ENCODE measurements at places on chromosomes 1 and 21. TPM values are rescaled to one million over a fixed set of nuclear protein-coding genes. Genes with fewer than 3 reads are reported as not detected.

DNA sequence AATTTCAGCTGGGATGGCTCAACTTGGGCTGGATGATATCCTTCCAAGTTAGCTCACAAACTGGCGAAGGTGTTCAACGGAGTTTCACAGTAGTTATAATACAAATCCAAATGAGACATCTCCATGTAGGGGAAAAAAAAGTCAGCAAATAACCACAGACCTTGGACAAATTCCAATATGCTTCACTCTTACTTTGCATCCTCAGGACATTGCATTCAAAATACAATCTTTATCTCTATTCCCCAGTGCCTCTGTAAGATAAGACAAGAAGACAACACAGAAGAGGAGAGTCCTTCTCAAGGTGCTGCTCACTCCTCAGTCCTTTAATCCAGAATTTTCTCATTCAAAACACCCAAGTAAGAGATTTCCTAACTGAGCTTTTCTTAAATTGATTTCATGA is 1797.7 kb downstream of the MRPL39 start:
- no peak for DNase-seq

Gene PROX1
- total RNA-seq, result 0.22 TPM

GRCh38 chr1:234780531-234781162 is 170.7 kb upstream of the IRF2BP2 start:
- no peak for DNase-seq

GRCh38 chr1:247112479-247112781 is 8.3 kb upstream of the ZNF669 start:
- no peak for DNase-seq
